ENCODE measurements at places on chromosomes 1 and 21. TPM values are rescaled to one million over a fixed set of nuclear protein-coding genes. Genes with fewer than 3 reads are reported as not detected.

The IL24 gene
- total RNA-seq: not detected

The LPAR3 gene
- total RNA-seq: 0.11 TPM

The CDK18 gene
- 0.11 TPM for total RNA-seq

The SYTL1 gene
- not detected for total RNA-seq

The A3GALT2 gene
- 0.09 TPM for total RNA-seq

The KCNE2 gene
- not detected for total RNA-seq

The KIFAP3 gene
- total RNA-seq: 21.7 TPM

The LSS gene
- 28.6 TPM for total RNA-seq

The MRAP gene
- total RNA-seq: not detected

The GIPC2 gene
- total RNA-seq: 41.4 TPM

The XCL1 gene
- not detected for total RNA-seq

The DMRTA2 gene
- under 0.01 TPM for total RNA-seq

The LCE6A gene
- total RNA-seq: not detected

The EDN2 gene
- not detected for total RNA-seq

The SLC16A1 gene
- 77.1 TPM for total RNA-seq

The DHRS3 gene
- 44.2 TPM for total RNA-seq

The S100B gene
- total RNA-seq: not detected

The RAB3B gene
- total RNA-seq: 2.2 TPM

The C1orf94 gene
- total RNA-seq: not detected

The GBP4 gene
- 0.54 TPM for total RNA-seq

The SLC25A34 gene
- total RNA-seq: 0.34 TPM

The COL11A1 gene
- 0.33 TPM for total RNA-seq

The S100A7A gene
- not detected for total RNA-seq

The ITLN1 gene
- total RNA-seq: not detected

The CELA2B gene
- not detected for total RNA-seq

The PBX1 gene
- 1.5 TPM for total RNA-seq

The CAPN8 gene
- not detected for total RNA-seq

The ZNF124 gene
- total RNA-seq: 93.8 TPM

The RCSD1 gene
- 27.4 TPM for total RNA-seq

The MAP10 gene
- total RNA-seq: 0.65 TPM

The ANKRD34A gene
- total RNA-seq: under 0.01 TPM

The SEC16B gene
- total RNA-seq: 0.54 TPM

The OR10J1 gene
- total RNA-seq: not detected

The SPATA46 gene
- not detected for total RNA-seq

The OR2L3 gene
- total RNA-seq: not detected

The CHIA gene
- not detected for total RNA-seq

Data from dermis lymphatic vessel endothelial cell (primary cell).